ENCODE measurements at places on chromosomes 16 and 17. TPM values are rescaled to one million over a fixed set of nuclear protein-coding genes. Genes with fewer than 3 reads are reported as not detected.

Gene HSPB9
- not detected for total RNA-seq

Gene KCNJ2
- total RNA-seq: not detected

Gene SLC5A2
- not detected for total RNA-seq

Gene TMC5
- total RNA-seq: not detected

Gene SLFN13
- total RNA-seq: 36.8 TPM

Gene PTX4
- not detected for total RNA-seq

Gene TBC1D3E
- not detected for total RNA-seq

Gene SOX9
- not detected for total RNA-seq

Gene WFIKKN2
- total RNA-seq: not detected

DNA sequence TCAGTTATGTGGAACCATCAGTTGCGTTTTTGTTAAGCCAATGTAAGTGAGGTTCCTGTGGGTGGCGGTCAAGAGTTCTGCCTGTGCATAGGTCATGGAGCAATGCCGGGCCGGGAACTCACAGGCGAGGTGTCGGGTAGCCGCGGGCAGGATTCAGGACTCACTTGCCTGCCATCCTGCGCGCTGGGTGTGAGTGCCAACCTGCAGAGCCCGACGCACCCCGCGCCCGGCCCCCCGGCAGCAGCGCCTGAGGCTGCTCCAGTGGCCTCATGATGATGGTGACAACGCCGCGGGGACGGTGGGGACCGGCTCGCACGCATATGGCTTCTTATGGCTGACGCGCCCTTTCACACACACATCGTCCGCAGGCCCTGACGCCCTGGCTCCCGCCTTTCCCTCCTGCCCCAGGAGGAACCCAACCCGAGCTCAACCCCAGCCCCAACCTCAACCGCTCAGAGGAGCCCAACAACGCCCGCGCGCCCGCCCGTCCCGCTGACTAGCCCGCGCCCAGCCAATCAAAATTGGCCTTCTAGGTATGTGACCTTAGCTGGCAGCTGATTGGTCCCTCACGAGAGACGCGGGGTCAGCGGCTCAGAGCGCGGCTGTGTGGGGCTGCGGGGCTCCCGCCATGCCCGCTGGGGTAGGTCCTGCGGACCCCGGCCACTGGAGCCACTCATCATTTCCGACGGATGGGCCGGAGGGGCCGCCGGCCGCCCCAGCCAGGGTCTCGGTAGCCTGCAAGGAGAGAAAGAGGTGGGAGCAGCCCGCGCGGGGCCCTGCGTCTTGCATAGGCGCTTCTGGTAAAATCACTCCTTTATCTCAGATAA is at the start of gene C16orf95:
Gene C16orf95, minus strand, starts transcription at position 470 of the 827 bp plus-strand sequence. Its CDS starts 150 bp downstream, at position 320.
- H3K27ac ChIP-seq: peak within 1 kb of the TSS; percentile 97
- peaks cover 16% of the 10 kb centered on the region for H3K4me1 ChIP-seq
- peak; percentile 99 for DNase-seq

DNA sequence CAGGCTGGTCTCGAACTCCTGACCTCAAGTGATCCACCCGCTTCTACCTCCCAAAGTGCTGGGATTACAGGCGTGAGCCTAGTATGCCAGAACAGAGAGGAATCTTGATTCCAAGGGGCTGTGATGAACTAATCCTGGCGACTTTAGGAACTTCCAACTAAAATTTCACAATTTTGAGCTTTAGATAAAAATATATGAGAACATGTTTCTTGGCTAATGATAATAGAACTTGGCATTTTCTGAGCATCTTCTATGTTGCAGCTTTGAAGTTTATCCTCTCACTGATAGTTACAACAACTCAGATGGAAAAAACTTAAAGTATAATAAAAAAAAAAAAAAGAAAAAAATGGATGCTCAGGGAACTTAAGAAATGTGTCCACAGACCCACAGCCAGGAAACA is 69.8 kb upstream of the WSCD1 start:
- no peak overlapping the region for H3K4me3 ChIP-seq
- no peak for DNase-seq
- no peaks in the 10 kb centered on the region for H3K36me3 ChIP-seq
- H3K27ac ChIP-seq: no peak overlapping the region

GRCh38 chr17:5687646-5688045 is 103.3 kb upstream of the NLRP1 start:
- H3K4me3 ChIP-seq: no peak overlapping the region
- no peaks in the 10 kb centered on the region for H3K27me3 ChIP-seq
- no peak overlapping the region for H3K27ac ChIP-seq
- no peaks in the 10 kb centered on the region for H3K36me3 ChIP-seq

- no peak overlapping the region for H3K27ac ChIP-seq
- no peak for DNase-seq
- no peak overlapping the region for H3K4me3 ChIP-seq
Observed at GRCh38 chr16:22753451-22753850, 60.5 kb upstream of the HS3ST2 start.

- H3K36me3 ChIP-seq: peaks cover 10% of the 10 kb centered on the region
Observed at GRCh38 chr17:19017401-19017800, 12.8 kb upstream of the FAM83G start.

DNA sequence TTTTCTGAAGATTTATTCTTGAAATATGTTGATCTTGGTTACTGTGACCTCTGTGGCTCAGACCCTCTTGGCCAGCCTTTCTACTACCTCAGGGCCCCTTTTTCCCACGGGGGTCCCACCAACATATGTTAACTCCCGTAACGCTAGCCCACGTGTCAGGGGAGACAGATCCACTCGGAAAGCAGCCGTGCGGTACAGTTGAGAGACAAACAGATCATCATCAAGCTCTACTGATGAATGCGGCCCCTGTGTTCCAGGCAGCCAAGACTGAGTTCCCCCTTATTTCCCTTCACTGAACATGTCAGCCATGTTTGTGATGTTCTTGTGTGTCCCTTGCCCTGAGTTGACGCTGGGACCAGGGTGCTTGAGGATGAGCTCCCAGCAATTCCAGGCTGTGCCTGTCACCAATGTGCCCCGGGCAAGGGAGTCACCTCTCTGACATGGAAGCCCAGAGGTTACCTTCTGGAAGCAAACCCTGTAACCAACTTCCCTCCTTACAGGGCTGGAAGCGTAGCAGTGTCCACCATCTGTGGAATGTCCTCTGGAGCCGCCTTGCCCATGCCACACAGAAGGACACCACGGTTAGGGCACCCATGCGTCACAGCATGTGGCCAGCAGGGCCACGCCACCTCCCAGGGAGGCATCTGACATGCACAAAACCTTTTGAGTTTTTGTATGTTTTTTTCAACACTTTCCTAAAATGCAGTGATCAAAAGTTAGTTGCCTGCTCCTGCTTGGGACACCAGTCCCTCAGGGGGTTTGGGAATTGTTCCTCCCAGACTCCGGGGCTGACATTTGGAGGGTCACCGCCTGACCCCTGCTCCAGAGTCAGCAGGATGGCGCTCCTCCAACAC is 193.7 kb upstream of the CHMP6 start:
- H3K36me3 ChIP-seq: peaks cover 42% of the 10 kb centered on the region
- H3K27me3 ChIP-seq: no peaks in the 10 kb centered on the region
- H3K4me1 ChIP-seq: peaks cover 23% of the 10 kb centered on the region
- H3K27ac ChIP-seq: peak overlapping the region; percentile 31
- DNase-seq: no peak

DNA sequence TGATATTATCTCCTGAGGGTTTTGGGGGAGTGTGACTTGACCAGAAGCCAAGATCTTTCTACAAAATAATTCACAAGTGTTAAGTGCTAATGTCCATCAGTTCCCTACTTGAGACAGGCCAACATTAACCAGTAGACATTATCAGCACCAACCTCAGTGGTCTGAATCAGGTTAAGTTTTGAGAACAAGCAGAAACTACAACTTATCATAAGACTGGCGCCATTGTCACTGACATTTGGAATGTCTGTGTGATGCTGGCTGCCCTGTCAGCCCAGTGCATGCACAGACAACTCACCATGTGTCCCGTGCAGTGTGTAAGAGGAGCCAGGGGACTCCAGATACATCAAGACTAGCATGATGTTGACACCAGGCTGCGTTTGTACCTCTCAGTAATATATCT is 76.8 kb downstream of the CCDC182 start:
- no peak for DNase-seq
- H3K4me1 ChIP-seq: peaks cover 18% of the 10 kb centered on the region
- H3K27me3 ChIP-seq: no peaks in the 10 kb centered on the region
- H3K36me3 ChIP-seq: peaks cover 1% of the 10 kb centered on the region
- no peak overlapping the region for H3K4me3 ChIP-seq

DNA sequence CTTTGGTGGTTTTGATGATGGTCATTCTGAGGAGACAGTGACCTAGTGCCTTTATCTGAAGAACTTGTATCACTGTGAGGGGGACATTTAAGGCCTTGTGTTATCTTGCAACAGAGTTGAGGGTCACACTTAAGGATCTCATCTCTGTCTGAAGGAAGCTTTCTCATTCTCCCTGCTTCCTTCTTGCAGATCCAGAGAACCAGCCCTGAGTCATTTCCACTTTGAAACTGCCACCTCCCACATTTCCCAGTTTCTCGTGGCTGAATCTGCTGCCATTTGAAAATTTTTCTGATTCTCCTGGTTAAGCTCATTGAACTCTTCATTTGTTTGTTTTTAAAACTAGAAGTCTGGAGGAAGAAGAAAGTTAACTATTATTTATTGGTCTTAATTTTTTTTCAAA is 190.2 kb upstream of the CDH11 start:
- no peaks in the 10 kb centered on the region for H3K27me3 ChIP-seq
- no peaks in the 10 kb centered on the region for H3K36me3 ChIP-seq
- H3K27ac ChIP-seq: no peak overlapping the region
- no peak for DNase-seq
- no peak overlapping the region for H3K4me3 ChIP-seq

- DNase-seq: no peak
- H3K27ac ChIP-seq: no peak overlapping the region
- H3K36me3 ChIP-seq: peaks cover 65% of the 10 kb centered on the region
- H3K4me1 ChIP-seq: peaks cover 6% of the 10 kb centered on the region
- H3K27me3 ChIP-seq: no peaks in the 10 kb centered on the region
Observed at GRCh38 chr17:8237175-8237574, 10.7 kb downstream of the CTC1 start.

- DNase-seq: no peak
- no peaks in the 10 kb centered on the region for H3K27me3 ChIP-seq
- H3K27ac ChIP-seq: no peak overlapping the region
- H3K4me1 ChIP-seq: no peaks in the 10 kb centered on the region
- H3K4me3 ChIP-seq: no peak overlapping the region
Observed at GRCh38 chr16:64416216-64417005, 705.5 kb downstream of the CDH11 start.

DNA sequence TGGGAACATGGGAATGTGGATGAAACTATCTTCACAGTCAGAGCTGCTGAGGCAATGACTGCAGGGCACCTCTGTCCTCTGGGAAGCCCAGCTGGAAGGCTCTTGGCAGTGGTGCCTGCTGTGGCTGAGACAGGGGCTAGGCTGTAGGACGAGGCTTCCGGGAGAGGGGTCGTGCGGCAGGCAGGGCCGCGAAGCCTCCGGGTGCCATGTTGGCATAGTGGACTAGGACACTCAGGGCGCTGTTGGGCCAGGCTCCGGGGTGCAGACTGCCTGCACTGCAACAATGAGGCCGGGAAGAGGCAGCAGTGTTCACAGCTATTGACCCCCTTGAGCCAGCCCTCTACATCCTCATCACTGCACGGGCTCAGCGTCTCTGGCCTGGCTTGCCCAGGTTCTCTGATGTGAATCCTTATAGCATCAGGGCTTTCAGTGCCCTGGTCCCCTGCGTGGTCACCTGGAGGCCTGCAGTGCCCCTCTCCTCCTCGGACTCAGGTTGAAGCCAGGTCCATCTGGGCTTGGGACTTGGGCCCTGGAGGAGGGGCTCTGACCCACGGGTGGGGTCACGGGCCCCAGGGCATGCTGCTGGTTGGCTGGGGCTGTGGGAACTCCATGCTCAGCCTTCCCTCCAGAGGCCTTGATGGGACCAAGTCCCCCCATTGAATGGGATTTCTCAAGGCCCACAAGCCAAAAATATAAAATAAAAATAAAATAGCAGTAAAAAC is 91.6 kb downstream of the TNFRSF13B start:
- no peak for DNase-seq
- H3K36me3 ChIP-seq: no peaks in the 10 kb centered on the region
- peaks cover 2% of the 10 kb centered on the region for H3K27me3 ChIP-seq
- no peak overlapping the region for H3K4me3 ChIP-seq
- H3K4me1 ChIP-seq: no peaks in the 10 kb centered on the region
- no peak overlapping the region for H3K27ac ChIP-seq

DNA sequence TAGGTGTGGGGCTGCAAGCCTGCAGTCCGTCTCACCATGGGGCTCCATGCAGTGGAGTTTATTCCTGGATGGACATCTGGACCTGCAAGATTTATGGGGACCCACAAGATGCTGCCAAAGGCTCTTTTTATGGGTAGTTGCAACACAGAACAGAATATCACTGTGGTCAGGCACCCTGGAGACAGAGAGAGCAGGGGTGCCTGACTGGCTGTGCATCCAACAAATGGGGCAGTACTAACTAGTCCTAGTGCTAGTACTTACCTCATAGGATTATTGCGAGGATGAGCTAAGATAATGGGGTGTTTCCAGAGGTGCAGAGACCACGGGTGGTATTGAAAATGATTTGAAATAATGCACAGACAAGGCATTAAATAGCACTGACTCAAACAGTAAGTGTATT is 42.4 kb upstream of the MMP2 start:
- no peak overlapping the region for H3K4me3 ChIP-seq
- H3K27ac ChIP-seq: no peak overlapping the region
- H3K4me1 ChIP-seq: no peaks in the 10 kb centered on the region
- peaks cover 3% of the 10 kb centered on the region for H3K27me3 ChIP-seq
- no peaks in the 10 kb centered on the region for H3K36me3 ChIP-seq

GRCh38 chr16:48862087-48862532 is 252.1 kb upstream of the N4BP1 start:
- no peaks in the 10 kb centered on the region for H3K27me3 ChIP-seq
- no peak overlapping the region for H3K27ac ChIP-seq
- H3K4me1 ChIP-seq: no peaks in the 10 kb centered on the region
- no peak overlapping the region for H3K4me3 ChIP-seq

- DNase-seq: no peak
- no peaks in the 10 kb centered on the region for H3K4me1 ChIP-seq
- no peak overlapping the region for H3K4me3 ChIP-seq
Observed at GRCh38 chr17:19426631-19427030, 15.6 kb downstream of the RNF112 start.

DNA sequence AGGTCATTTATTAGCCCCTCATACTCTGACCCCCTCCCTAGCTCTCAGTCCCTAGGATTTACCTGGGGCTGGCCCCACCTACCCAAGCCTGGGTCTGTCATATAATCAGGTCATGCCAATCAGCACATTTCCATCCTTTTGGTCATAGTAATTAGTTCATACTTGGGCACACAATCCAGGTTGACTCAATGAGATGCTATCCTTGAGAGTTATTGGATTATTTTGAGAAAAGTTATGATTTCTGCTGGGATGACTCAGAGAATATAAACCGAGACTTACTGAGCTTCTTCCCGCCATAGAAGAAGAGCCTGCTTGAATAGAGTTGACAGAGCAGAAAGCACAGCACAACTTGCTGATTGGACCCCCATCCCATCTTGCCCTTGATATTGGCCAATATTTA is 331.5 kb downstream of the CBLN1 start:
- no peaks in the 10 kb centered on the region for H3K36me3 ChIP-seq
- H3K27ac ChIP-seq: no peak overlapping the region
- no peaks in the 10 kb centered on the region for H3K27me3 ChIP-seq
- no peak for DNase-seq

GRCh38 chr16:53814801-53815200 is 110.8 kb downstream of the FTO start:
- peak; percentile 25 for DNase-seq
- no peak overlapping the region for H3K4me3 ChIP-seq
- H3K27me3 ChIP-seq: no peaks in the 10 kb centered on the region
- H3K27ac ChIP-seq: no peak overlapping the region
- H3K36me3 ChIP-seq: peaks cover 25% of the 10 kb centered on the region
- H3K4me1 ChIP-seq: peaks cover 7% of the 10 kb centered on the region

- H3K36me3 ChIP-seq: no peaks in the 10 kb centered on the region
- H3K27ac ChIP-seq: no peak overlapping the region
- peaks cover 3% of the 10 kb centered on the region for H3K4me1 ChIP-seq
- no peak overlapping the region for H3K4me3 ChIP-seq
Observed at GRCh38 chr16:12317856-12318537, 341.5 kb downstream of the SNX29 start.

Data from activated CD4-positive, alpha-beta T cell treated with anti-CD3 and anti-CD28 coated beads, Interleukin-2, amount 10 ng/mL, durations not matched to agents 24 days and 14 days (primary cell).